ENCODE measurements at places on chromosomes 3 and 15.

- no peak for DNase-seq
These were observed 3.7 kb downstream of the IFT80 start for GRCh38 chr3:160395297-160395696.

GRCh38 chr3:186989429-186989828, 59.1 kb downstream of the ST6GAL1 start:
- no peak for DNase-seq

DNA sequence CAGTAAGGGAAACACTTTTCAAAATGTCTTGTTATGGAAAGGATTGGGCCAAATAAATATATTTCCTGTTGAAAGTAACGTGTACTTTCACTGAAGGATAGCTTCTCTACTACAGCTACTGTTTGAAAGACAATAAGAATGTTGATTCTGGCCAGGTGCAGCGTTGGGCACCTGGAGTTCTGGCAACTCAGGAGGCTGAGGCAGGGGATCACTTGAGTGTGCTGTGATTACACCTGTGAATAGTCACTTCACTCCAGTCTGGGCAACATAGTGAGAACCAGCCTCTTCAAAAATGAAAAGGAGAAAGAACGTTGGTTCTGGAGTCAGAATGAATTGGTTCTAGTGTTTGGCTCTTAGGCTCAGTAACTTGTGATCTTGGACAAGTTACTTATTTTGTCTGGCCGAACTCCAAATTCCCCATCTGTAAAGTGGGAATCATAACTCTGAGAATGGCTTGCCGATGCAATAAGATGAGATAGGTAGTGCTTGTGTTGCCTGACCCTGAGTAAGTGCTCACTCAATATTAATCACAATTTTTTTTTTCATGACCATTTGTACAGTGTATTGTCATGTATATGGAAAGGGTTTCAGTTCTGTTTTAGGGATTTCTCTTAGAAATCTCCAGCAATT, 310.8 kb downstream of the PTPRG start:
- no peak for DNase-seq

GRCh38 chr3:129016720-129017483, 15.8 kb downstream of the EFCC1 start:
- no peak for DNase-seq

- no peak for DNase-seq
These were observed 1.3 kb upstream of the INSYN1 start for GRCh38 chr15:73754461-73754860.

DNA sequence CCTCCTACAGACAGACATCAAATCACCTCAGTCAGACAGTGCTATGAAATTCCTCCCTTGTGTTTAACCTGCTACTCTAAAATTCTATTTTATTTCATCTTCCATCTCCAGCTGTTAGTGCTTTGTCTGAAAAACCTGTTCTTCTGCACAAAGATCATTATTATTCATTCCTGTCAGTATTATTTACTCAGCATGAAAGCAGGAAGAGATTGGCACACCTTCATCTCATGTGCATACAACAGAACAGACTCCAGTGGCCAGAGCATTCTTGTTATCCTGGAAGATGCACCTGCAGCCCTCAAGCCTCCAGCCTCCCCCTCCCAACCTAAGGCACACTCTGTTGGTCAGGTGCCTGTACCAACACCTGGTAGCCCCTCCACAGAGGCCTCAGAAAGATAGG, 1.8 kb upstream of the ROPN1B start:
- DNase-seq, result no peak

DNA sequence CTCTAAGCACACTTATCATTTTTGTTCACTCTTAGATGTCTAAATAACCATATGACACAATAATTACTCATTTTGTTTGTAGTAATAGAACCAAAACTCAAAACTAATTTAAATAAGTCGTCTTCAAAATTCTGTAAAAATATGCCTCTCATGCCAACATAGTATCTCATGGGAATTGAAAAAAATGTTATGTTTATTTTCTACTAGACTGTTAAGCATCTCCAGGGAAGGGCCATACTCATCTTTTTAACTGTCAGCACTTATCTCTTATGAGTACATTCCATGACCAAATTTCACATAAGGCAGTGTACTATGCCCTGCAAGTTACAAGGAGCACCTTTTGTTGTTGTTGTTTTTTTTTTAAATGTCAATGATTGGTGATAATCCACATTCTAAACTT, 18.3 kb upstream of the USF3 start:
- DNase-seq, result no peak

GRCh38 chr15:40279437-40280141, 3.3 kb downstream of the ANKRD63 start:
- peak; percentile 22 for DNase-seq

DNA sequence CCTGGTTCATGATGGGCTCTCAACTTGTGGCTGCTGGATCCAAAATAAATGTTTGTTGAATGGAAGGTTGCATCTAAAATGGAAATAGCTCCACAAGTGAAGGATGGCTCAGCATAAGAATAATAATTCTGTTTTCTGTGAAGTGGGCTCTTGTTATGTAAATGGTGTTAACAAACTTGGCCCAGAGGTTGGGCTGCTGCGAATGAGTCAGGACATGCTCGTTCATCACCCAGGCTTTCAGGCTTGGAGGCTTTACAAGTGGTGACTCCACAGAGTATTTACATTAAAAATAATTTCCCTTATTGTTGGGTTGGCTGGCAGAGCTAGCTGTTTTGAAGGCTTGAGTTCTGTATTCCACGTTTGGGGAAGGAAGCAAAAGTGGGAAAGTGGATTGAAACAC, 60.5 kb downstream of the ITGB5 start:
- no peak for DNase-seq

- DNase-seq, result no peak
These were observed 12.0 kb upstream of the FGD5 start for GRCh38 chr3:14806641-14807263.

DNA sequence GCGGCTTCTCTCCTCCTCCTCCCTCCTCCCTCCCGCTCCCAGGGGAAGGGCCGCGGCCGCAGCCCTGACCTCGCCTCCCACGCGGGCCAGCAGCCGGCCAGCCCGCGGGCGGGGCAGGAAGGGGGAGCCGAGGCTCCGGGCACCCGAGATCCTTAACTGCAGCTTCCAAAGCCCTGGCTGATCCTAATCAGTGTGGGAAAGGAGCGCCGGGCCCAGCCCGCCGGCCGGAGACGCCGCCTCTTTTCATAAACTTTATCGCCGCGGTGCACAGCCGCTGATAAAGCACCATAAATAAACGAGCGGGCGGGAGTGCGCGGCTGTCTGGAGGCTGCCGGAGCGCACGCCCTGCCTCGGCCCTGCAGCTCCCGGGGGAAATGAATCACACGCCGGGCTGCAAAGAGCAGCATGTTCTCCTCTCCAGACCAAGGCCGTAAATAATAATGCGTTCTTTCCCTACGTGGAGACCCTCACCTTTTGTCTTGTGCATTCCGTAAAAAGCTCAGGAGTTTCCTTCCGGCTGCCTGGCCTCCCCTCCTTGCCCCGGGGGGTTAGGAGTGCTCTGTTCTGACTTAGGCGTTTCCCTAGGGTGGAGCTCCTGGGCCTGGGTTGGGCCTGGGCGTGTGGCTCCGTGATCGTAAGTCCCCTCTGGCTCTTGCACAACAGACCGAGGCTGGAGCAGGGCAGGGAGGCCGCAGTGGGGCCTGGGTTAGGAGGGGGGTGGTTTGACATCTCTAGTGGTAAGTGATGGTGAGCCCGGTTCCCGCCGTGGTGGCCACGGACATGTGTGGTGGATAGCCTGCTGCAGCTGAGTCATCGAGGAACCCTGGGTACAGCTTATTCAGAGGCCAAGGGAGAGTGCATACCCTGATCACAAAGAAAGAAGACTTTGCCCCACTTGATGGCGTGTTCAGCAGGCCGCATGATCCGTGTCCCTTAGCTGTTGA, 132.6 kb upstream of the HES1 start:
- DNase-seq, result no peak

DNA sequence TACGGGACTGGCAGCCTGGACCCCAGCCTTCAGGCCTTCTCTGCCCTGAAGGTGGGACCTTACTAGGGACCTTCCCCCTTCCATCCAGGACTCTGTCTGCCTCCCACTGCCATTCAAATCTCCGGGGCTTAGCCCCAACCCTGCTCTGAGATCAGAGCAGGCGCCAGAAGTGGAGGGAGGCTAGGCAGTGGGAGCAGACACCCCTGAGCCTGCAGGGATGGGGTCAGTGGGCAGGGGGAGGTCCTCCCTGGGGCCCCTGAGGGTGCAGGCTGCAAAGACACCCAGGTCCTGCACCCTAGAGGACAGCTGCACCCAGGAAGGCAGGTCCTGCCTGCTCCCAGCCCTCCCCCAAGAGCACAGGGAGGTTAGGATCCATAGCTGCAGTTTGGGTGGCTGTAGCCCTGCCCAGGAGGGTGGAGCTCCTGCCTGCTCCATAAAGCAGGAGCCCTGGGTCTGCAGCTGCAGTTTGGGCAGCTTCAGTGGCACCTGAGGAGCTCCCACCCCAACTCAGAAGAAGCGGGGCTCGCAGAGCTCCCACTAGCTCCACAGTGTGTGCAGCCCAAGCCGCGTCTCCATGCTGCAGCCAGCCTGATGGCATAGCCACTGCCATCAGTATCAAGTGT, 8.1 kb upstream of the POC1A start:
- DNase-seq, result no peak

DNA sequence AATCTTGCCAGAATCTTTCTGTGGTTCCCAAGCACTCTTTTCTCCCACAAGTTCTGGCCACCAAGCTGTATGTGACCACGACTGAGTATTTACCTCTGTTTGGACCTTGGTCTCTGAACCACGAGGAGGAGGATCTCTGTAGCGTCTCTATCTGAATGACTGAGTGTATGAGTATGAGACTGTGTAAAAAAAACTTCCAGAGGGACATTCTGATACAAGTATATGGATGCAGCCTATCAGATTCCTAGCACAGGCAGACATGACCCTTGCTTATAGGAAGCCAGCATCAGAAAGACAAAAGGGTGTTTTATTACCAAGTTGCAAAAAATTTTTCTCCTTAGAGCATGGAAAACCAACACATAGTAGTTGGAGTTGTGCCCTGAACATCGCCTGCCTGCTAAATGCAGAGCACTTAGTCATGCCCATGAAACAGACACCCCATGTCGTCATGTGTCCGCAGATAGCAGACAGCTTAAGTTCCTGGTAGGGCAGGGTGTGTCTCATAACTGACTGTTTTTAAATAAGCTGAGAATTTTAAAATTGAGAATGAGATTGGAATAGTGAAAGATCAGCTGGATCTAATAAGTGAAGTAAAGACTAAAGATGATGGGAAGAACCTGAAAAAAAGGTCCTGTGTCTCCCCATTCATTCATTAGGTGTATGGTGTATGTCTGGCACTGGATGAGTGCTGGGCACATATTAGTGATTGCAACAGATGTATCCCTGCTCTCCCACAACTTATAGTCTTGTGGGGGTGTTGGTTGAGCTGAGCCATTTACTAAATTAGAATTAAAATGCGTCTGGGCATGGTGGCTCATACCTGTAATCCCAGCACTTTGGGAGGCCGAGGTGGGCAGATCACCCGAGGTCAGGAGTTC, 30.9 kb downstream of the DAG1 start:
- no peak for DNase-seq

- no peak for DNase-seq
These were observed 6.9 kb upstream of the GHRL start for GRCh38 chr3:10299679-10300078.

DNA sequence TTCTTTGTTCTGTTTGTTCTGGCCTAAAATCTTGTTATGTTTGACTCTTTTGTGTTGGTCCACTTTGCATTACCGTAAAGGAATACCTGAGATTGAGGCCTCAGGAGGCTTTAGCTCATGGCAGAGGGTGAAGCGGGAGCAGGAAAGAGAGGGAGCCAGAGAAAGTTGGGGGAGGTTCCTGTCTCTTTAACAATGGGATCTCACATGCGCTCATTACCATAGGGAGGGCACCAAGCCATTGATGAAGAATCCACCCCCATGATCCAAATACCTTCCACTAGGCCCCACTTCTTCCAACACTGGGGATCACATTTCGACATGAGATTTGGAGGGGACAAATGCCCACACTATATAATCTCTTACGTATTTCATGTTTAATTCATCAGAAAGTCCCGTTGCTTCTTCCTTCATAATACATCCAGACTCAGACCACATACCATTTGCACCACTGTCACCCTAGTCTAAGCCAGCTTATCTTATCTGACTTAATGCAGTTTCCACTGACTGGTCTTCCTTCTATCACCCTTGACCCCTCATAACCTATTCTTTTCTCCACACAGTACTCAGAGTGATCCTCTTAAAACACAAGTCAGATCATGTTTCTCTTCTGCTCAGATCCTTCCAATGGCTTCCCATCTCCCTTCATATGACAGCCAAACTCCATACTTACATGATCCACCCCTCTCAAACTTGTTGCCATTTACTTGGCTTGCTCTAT, 13.5 kb downstream of the KBTBD8 start:
- DNase-seq, result no peak

- DNase-seq, result no peak
These were observed 5.0 kb downstream of the GATA2 start for GRCh38 chr3:128487813-128488635.

GRCh38 chr3:8385848-8386620, 115.6 kb upstream of the LMCD1 start:
- DNase-seq, result no peak

DNA sequence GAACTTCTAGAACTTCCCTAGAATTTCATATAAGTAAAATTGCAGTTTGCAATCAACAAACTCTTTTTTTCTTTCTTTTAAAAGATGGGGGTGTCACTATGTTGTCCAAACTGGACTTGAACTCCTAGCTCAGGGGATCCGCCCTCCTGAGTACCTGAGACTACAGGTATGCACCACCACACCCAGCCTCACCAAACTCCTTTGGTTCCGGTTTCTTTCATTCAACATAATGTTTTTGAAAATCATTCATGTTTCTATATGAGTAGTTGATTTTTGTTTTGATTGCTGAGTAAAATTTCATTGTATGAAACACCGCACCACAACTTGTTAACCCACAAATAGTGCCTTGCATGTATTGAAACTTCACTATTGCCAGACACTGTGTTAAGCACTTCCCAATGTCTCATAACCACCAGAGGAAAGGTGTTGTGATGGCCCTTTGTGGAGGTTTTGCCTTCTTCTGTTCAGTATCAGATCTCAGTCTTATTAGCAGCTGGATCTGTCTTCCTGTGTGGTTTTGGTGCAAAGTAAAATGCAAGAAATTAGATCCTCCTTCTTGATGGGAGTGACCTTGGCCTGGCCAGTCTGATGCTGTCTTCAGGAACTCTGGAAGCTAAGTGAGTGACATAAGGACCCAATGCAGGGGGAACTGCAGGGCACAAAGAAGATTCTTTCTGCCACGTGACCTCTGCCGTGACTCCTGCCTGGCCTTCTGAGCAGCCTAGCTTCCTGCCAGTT, 78.8 kb upstream of the UBE2E1 start:
- DNase-seq, result no peak

GRCh38 chr3:69296995-69297394, 88.9 kb downstream of the FRMD4B start:
- no peak for DNase-seq

DNA sequence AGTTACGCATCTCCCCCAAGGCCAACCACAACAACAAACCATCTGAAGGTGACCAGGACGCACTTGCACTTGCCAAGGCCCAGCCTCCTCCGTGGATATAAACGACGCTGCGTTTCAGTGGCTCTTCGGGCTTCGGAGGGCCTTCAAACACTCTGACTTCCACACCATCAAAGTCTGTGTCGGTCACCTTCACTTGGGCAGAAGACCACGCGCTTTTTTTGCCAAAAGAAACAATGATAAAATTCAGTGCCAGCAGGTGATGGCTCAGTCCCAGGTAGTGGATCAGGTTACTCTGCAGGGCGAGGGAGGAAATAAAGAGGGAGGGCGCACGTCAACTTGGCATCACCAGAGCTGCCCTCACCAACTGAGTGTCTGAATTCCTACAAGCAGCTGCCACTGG, 63.0 kb downstream of the NCEH1 start:
- DNase-seq, result no peak

All from stimulated activated CD4-positive, alpha-beta T cell treated with anti-CD3 and anti-CD28 coated beads, Interleukin-1b, Interleukin-23, amount 100 ng/mL, for 1 hour (primary cell).